Stimulated activated CD8-positive, alpha-beta memory T cell treated with anti-CD3 and anti-CD28 coated beads, Interleukin-15, amount 100 ng/mL, for 24 hours (primary cell): ENCODE measurements at places on chromosomes 6 and 20.

DNA sequence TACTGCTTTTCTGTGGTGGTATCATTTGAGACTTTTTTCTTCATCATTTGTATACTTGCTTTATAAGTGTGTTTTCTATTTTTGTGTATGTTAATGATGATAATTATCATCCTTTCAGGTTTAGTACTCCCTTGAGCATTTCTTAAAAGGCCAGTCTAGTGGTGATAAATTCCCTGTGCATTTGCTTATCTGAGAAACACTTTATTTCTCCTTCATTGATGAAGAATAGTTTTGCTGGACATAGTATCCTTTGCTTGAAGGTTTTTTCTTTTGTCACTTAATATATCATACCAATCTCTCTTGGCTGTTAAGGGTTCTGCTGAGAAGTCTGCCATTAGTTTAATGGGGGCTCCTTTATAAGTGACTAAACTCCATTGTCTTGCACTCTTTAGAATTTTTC is 123.2 kb upstream of the IRAK1BP1 start:
- no peak for DNase-seq

- no peak for DNase-seq
Measured at GRCh38 chr6:16430391-16431089, 192.2 kb downstream of the GMPR start.

DNA sequence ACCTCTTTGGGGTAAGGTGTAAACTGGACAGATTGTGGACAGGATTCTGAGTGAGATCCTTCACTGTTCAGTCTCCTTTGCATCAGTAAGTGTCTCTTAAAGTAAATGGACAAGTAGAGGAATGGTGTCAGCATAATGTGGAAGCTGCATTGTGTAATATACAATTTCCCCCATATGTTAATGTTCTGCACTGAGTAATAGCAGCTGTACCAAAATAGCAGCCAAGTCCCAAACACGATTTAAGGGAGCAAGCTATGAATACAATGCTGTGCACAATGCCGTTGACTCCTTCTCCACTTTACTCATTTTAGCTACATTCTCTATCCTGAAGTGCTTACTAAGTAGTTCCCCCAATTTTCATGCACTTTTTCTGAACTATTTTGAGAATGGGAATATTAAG is 21.1 kb upstream of the TRIM26 start:
- no peak for DNase-seq

- DNase-seq = no peak
Measured at GRCh38 chr6:77011929-77012545, 451.3 kb downstream of the HTR1B start.

DNA sequence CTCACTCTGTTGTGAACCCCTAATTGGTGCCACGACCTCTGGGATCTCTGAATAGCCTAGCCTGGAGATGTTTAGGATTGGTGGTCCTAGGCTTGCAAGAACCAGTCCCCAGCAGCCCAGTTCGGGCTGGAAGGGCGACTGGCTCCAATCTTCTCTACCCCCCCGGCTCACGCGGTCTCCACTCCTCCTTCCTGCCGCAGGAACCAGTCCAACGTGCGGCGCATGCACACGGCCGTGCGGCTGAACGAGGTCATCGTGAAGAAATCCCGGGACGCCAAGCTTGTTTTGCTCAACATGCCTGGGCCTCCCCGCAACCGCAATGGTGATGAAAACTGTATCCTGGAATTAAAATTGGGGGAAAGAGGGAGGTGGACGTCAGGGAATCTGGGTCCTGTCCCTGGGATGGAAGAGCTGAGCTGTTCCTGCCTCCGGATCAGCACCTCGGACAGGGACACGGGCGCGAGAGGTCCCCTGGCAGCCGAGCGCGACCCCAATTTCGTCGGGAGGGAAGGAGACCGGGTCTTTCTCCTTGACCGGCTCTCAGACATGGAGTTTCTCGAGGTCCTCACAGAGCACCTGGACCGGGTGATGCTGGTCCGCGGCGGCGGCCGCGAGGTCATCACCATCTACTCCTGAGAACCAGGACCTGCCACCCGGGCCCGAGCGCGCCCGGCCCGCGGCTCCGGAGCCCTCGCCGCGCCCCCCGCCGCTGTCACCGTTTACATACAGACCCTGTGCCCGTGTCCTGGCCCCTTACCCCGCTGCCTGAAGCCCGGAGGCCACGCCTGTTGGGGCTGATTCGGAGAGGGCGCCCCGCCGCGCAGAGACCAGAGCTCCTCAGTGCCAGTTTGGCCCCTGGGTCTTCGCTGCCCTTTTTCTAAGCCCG is 28.2 kb downstream of the SLC12A5 start:
- DNase-seq = no peak

GRCh38 chr20:43746344-43747137 is 19.7 kb upstream of the GTSF1L start:
- no peak for DNase-seq

DNA sequence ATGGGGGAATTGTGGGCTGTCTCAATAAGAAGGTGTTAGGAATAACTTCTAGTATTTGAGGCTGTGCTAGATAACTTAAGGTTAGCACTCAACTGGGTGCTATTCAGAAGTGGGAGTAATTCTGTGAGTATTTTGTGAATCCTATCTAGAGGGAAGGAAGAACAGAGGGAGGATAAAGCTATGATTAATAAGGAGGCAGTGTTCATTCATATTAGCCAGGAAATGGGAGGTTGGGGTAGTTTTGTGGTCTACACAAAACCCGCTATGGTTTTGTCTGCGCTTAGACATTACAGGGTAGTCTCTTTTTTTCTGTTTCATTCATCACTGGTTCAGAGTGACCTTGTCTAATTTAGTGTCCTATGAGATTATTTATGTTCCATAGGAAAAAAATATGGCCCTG is 341.0 kb downstream of the ARHGAP18 start:
- DNase-seq = no peak

DNA sequence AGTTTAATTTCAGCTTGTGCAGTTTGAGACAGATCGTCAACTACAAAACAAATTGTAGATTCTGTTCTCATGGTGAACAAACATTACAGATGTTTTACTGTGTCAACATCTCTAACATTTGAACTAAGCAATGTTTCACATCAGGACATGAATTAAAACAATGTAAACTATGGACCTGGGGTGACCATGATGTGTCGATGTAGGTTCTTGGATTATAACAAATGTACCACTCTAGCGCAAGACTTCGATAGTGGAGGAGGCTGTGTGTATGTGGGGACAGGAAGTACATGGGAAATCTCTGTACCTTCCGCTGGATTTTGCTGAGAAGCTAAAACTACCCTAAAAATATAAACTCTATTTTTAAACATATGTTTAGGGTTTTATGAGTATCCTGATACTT is 17.1 kb downstream of the HIVEP2 start:
- no peak for DNase-seq

GRCh38 chr6:84774157-84774984 is 10.0 kb upstream of the TBX18 start:
- no peak for DNase-seq

GRCh38 chr6:25053875-25054371 is 118.2 kb upstream of the RIPOR2 start:
- no peak for DNase-seq

DNA sequence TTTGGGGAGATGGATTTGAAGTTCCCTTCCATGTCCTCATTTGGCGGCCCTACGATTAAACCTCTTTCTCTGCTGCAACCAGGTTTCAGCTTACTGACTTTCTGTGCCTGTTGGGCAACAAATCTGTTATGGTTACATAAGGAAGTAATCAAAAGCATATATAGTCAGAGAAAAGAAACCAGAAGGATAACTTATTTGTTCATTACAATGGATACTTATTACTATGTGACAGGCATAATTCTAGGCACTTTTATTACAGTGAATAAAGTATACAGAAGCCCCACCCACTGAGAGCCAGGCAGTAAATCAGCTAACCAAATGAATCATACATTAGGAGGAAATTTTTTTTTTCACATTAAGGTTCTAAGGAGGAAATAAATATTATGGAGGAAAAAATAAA is 9.6 kb upstream of the TRIM31 start:
- no peak for DNase-seq

- no peak for DNase-seq
Measured at GRCh38 chr6:167898673-167899311, 72.1 kb downstream of the AFDN start.

DNA sequence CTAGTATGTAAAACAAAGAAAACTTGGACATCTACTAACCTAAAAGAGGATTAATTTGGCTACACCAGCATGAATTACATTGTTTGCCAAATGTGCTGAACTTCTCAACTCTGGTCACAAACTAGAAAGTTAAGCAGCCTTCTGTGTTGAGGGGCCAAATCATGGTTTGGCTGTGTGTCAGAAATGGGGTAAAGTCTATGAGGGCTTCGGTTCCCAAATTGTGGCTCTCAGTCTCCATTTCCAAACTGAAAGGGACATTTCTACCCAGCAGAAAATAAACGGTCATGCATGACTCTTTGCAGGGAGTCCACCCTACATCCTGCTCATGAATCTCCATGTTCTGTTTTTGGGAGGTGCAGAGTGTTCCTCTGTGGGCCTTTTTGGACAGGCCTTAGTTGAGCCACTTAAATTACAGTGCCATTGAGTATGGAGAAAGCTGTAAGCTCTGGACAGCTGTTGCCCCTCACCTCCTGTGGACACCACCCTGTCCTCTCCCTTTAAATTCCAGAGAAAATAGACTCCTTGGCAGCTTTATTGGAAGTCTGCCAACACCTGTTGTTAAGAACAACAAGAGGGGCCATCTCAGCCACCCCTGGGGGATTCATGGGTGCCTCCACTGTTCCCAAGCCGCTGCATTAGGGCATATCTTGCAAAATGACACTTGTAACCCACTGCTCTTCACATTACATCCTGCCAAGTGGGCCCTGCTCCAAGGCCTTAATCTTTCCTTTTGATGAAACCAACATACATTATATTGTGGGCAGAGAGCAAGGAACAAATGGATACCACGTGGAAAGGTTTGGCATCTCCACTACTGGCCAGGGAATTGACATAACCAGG is 27.5 kb upstream of the SNRPC start:
- no peak for DNase-seq

DNA sequence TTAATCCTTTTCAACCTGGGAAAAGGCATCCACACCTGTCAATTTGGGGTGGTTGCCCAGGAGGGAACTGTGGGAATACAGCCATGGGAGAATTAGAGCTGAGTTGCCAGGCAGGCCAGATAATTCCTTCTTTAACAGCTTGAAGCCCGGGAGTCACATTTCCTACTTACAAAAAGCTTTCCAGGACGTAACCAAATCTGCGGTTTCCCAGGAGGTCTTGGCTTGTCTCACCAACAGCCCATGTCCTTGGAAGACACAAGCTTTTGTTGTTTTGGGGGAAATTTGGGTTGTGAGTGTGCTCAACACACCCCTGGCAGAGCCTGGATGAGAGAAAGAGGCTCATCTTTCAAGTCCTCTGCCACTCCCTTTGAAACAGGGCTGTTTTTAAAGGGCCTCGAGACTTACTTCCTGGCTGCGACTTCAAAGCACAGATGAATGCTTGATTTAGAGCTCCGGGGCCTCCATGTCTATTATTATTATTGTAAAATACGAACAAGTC is 465.9 kb upstream of the BTBD3 start:
- DNase-seq = no peak

DNA sequence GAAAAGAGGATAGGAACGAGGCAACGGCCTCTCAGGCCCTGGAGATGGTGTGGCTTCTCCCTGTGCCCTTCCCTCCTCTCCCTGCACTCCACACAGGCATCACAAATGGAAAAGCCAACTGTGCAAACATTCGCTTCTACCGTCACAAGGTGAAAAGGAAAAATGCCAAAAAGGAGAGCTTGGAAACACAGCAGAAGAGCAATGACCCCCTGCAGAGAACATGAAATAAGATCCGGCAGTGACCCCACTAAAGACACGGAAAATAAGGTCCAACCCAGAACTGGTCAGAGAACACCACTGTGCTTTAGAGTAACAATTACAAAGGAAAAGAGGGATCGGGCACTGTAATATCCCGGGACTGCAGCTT is 63.0 kb downstream of the SLC22A23 start:
- DNase-seq = no peak

GRCh38 chr6:148288541-148288940 is 54.1 kb upstream of the SASH1 start:
- DNase-seq = no peak

GRCh38 chr6:11067348-11067747 is 23.2 kb upstream of the ELOVL2 start:
- DNase-seq = no peak

- DNase-seq = no peak
Measured at GRCh38 chr20:50115041-50115512, 2.1 kb upstream of the UBE2V1 start.

- no peak for DNase-seq
Measured at GRCh38 chr6:41643899-41644269, 5.6 kb downstream of the MDFI start.

DNA sequence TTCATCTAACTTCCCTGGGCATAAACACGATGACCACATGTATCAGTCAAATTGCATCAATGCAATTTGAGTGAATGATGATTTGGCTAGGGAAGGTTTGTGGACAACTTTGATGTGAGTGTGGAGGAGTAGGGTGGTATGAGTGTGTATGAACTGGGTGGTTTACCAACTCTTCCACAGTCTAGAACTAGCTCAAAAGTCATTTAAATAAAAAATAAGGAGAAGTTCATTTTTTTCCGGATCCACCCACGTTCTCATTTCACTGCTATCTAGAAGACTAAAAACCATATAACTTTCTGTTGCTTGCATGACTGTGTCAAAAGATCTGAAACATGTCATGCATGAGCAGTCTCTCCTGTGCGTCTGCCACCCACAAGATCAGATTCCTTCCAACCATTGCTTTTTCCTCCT is 23.6 kb downstream of the SLC35D3 start:
- no peak for DNase-seq

DNA sequence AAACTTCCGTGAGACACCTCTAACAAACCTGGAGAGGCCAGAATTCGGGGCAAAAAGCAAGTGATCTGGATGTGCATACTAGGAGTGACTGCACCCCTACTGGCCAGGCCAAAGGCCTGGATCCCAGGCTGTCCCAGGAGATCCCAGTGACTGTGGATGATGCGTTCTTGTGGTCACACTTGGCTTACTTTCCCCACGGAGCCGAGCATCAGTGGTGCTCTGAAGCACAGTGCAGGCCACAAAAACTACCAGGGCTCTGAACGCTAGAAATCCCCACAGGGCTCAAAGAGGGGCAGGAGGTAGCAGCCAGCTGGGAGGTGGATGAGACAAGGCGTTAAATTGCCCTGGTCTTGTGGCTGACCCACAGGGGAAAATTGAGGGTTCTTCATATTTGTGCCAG is 7.1 kb downstream of the TRIM26 start:
- no peak for DNase-seq

- no peak for DNase-seq
Measured at GRCh38 chr20:63461104-63461763, 11.2 kb downstream of the KCNQ2 start.

GRCh38 chr6:30882759-30883684 is 1.3 kb upstream of the DDR1 start:
- no peak for DNase-seq

- no peak for DNase-seq
Measured at GRCh38 chr6:13261464-13261994, 66.8 kb downstream of the TBC1D7 start.
